ENCODE measurements at places on chromosomes 1 and 21.

DNA sequence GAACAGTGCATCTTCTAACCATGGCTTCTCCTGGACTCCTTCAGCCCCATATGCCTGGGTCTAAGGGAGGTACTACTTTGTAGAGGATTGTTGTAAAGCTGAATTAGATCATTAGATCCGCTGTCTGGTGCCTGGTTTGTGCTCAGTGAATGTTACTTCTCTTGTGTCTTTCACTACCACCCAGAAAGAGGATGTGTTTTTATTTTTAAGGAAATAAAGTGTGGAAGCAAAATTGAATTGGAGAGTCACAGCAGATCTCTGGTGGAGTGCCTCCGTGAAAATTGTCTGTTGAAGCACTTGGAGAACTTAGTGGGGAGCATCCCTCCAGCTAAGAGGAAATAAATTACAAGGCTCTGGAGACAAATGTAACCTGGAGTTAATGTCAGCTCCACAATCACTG is 101.8 kb upstream of the ARTN start:
- DNase-seq = no peak

DNA sequence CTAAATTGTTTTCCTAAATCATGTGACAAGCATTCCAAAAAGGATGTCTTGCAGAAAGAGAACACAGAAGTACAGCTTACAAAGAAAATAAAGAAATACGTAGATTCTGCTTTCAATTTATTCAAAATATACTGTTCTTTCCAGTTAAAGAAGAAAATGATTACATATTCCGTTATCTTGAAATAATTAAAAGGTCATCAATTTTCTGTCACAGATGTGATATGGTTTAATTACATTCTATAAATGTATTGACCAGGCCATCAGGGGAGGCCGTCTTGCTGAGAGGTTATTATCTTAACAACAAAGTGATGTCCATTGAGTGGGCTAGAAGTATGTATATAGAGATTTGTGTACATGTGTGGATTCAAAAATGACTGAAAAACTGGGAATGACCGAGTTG is 432.9 kb downstream of the SETD4 start:
- DNase-seq = no peak

GRCh38 chr1:45911634-45912033 is 108.2 kb downstream of the MAST2 start:
- no peak for DNase-seq

- DNase-seq = no peak
These were observed 59.6 kb downstream of the VPS26C start for GRCh38 chr21:37207441-37208009.

DNA sequence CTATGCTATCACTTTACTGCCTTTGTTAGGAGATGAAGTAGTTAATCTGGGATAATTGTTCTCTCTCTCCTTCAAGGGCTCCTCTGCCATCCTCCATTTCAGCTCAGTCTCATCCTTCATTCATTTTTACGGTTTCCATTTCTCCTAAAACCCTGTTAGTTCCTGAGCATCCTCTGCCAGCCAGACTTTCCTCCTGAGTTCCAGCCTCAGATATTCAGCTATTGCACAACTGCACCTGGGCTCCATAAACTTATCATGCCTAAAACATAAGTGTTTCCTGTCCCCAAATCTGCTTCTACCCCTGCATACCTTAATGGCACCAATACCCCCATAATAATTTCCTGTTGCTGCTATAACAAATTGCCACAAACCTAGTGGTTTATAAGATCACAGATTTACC is 39.6 kb upstream of the SOX13 start:
- no peak for DNase-seq

- no peak for DNase-seq
These were observed 24.9 kb upstream of the TMEM52 start for GRCh38 chr1:1943834-1944570.

GRCh38 chr1:74858136-74858535 is 125.2 kb downstream of the TYW3 start:
- DNase-seq = no peak

DNA sequence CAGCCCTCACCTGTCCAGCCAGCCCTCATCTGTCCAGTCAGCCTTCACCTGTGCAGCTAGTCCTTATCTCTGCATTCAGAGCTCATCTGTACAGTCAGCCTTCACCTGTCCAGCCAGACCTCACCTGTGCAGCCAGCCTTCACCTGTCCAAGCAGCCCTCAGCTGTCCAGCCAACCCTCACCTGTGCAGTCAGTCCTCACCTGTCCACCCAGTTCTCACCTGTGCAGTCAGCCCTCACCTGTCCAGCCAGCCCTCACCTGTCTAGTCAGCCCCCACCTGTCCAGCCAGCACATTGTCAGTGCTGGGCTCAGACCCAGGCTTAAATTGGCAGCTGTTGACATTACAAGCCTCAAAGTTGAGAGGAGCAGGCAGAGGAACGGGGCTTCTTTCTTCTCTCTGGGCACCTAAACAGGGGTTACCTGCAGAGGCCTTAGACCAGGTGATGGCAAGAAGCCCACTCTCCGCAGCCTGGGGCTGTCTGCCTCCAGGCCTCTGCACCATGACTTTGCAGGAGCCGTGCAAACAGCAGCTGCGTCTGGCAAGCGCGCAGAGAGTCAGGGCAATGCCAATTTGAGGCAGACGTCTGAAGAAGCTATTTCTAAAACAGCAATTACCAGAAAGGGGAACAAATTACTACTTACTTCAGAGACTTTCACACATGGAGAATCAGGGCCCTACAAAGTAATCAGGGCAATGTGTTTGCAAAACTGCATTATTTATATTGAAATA is 506.1 kb downstream of the NPHP4 start:
- DNase-seq = no peak

DNA sequence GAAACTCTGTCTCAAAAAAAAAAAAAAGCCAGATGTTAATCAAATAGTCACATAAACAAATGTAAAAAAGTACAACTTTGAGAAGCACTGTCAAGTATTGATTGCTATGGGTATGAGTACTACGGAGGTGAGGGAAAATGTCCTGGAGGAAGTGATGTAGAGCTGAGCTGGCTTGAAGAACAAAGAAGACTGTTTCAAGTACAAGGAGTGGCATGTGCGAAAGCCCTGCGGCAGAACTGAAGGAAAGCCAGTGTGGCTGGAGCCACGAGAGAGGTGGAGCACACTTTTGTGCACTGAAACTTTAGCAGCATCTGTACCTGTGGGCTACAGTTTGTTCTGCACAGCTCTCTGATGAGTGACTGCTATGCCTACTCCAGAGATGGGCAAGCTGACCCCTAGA is 5.4 kb upstream of the RPS6KA1 start:
- no peak for DNase-seq

GRCh38 chr21:38254970-38255369 is 1.8 kb upstream of the KCNJ15 start:
- DNase-seq = no peak

Data from Jurkat, Clone E6-1 (cell line).